ENCODE measurements at places on chromosomes 7 and 10.

DNA sequence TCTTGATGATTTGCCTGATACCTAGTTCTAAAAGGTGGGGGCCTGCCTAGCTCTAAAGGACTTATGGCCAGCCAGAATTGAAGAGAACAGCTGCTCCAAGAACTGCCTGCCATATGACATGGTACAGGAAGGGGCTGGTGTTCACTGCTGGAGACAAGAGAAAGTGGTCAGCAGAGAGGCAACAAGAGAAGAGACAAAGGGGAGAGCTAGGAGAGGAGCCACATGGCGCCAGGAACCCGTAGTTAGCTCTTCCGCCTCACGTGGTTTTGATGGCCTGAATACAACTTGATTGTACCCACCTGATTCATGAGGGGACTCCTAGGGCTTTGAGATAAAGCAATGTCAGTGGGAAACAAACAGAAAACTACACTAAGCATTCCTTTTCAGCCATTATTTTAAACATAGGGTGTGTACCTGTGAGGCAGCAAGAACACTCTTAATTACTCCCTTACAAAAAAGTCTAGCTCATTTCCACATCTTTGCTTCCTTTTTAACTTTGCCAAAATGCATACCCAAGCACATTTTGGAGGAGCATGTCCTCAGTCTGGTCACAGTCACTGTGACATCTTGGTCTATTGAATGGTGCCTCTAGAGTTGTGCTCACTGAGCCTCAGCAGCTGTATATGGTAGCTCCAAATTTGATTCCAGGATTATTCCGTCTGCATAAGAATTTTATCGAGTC, 71.6 kb downstream of the CCDC71L start:
- no peak for DNase-seq

DNA sequence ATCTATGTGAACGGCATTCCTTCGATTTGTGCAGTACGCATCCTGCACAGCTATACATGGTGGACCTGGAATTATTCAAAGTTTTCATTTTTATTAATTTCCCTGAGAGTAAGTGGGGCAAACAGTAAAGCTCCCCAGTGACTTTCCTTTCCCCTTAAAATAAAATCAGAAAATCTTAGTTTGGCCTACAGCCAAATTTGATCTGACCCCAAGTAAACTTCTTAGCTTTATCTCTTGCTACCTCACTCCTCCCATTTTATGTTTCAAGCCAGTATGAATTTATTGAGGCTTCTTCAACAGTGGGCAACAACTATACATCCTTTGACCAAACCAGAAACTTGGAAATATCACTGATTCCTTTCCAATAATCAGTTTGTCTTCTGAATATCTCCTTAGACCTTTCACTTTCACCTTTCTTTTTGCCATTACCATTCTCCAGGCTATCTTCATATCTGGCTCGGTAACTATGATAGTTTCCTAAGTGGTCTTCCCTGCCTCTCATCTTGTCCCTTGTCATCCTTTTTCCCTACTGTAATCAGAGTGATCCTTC, 11.1 kb downstream of the SPAG6 start:
- DNase-seq = no peak

- no peak for DNase-seq
Observed at GRCh38 chr7:82705517-82706260, 262.1 kb upstream of the CACNA2D1 start.

- DNase-seq = no peak
Observed at GRCh38 chr7:105831824-105832535, 44.4 kb downstream of the ATXN7L1 start.

DNA sequence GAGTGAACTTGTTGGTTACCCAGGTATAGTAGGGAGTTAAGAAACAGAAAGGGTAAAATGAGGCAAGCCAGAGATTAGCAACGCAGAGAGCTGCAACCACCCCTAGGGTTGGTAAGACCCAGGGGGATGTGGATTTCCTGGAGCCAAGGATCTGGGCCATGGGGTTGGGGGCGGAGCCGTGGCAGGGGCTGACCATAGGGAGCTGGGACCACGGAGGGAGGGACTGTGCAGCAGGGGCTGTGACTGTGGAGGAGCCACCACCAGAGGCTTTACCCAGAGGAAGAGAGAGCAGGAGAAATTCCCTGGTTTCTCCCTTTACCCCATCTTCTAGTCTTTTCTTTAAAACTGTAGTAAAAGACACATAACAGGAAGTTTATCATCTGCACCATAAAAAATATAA, 58.6 kb upstream of the BAIAP2L1 start:
- DNase-seq = no peak

- no peak for DNase-seq
Observed at GRCh38 chr7:29142021-29142727, 4.2 kb downstream of the CPVL start.

DNA sequence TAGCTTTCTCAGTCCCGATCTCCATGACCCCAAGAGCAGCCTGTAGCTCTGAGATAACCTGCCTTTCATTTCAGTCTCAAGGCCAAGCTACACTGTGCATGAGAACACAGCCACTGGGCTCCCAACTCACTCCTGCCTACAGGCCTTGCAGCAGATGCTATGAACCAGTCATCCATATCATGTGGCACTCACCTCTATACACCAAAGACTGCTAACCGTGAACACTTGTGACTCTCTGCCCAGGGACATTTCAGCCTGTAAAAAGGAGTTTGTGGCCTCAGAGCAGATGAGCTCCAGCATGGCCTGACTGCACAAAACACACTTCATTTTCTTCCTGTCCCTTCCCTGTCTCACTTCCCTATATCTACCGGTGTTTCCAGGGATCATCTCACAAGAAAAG, 56.9 kb upstream of the NPY start:
- no peak for DNase-seq

- DNase-seq = no peak
Observed at GRCh38 chr10:91740353-91740924, 57.8 kb upstream of the TNKS2 start.

DNA sequence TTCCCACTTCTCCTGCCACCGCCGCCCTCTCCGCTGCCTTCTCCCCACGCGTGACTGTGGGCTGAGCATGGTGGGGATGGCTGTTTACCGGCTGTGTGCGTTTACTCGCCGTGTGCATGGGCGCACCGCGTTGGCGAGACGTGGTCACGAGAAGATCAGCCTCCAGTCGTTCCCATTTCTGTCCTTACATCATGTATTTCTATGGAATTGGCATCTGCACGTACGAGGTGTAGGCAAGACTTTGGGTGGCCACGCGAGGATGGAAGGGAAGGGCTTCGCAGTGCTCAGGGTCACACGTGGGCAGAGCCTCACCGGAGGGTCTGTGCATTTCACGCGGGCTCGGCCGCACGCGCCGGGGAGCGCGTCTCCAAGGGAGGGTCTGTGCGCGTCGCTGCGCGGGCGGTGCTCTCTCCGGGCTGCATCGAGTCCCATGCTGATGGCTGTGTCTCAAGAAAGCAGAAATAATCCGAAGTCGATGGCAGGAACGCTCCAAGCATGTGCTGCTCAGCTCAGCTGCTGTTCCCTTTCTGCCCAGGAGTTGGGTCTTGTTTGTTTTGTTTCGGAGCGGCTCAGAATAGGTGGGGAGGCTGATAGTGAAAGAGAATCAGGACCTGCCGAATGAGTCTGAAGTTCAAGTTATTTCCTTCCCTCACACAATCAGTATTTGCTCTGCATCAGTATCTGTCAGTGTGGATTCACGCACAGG, 973 bp downstream of the CAMK1D start:
- peak; percentile 36 for DNase-seq

- no peak for DNase-seq
Observed at GRCh38 chr7:17996040-17996439, 31.6 kb downstream of the PRPS1L1 start.

DNA sequence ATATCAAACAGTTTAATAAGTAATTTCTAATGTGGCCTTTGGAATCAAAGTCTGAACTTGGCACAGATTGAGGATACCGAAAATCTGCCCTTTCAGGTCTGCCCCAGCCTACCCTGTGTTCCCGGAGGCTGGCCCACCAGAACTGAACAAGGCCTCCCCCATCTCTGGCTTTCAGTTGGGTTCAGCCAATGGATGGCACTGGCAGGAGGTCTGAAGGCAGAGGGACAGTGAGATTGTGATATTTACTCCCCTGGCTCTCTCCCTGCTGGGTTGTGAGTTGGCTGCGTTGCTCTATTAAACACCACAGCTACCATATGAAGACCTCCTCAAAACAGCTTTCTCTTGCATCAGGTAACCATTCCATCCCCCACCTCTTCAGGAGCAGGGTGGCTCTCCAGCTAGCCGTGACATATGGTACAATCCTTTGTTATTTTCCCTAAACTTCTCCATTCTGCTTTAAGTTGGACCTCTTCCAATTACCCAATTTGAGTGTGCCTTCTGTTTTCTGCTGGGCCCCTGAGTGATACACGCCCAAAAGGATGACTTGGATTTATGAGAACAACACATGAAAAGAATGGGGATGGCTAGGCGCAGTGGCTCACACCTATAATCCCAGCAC, 28.1 kb downstream of the DNMBP start:
- DNase-seq = no peak

DNA sequence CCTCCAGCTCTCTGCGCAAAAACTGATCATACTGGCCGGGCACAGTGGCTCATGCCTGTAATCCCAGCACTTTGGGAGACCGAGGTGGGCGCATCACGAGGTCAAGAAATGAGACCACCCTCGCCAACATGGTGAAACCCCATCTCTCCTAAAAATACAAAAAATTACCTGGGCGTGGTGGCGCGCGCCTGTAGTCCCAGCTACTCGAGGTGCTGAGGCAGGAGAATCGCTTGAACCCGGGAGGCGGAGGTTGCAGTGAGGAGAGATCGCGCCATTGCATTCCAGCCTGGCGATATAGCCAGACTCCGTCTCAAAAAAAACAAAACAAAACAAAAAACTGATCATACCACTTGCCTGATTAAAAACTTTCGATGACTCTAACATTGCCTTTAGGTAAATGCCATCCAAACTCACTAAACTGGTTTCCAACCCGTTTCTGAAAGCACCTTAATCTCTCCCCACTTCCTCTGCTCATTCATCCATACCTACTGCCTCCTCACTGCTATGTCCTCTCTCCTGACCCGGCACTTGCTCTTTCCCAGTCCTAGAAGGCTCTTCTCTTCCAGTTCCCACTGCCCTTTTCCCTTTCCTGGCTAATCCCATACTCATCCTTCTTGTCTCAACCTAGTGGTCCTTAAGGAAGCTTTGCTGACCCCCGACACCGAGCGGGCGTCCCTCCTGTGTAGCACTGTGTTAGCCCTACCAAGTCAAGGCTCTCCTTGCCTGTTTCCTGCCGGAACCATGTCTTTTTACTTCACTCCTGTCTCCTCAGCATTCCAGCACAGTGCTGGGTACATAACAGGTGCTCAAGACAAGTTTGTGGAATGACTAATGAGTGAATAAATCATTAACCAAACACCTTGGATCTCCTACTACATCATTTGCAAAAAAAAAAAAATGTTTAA, 686 bp upstream of the MIOS start:
- DNase-seq = no peak

DNA sequence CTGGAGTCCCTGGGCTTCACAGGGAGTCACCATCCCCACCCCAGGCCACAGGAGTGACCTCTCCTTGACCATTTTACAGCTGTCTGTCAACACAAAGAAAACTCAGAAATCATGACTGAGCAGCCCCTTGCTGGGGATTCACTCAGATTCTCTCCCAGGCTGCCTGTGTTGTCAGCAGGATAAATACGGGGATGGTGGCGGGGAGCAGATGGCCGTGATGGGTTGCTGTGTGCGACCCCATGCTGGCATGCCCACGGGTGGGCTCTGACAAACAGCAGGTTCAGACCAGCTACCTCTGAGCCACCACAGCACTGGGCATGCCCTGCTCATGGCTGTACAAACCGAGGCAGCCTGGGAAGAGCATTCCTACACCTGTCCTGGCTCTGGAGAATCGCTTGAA, 136.1 kb downstream of the SLIT1 start:
- no peak for DNase-seq

GRCh38 chr10:114899982-114900381, 38.0 kb upstream of the TRUB1 start:
- DNase-seq = no peak

DNA sequence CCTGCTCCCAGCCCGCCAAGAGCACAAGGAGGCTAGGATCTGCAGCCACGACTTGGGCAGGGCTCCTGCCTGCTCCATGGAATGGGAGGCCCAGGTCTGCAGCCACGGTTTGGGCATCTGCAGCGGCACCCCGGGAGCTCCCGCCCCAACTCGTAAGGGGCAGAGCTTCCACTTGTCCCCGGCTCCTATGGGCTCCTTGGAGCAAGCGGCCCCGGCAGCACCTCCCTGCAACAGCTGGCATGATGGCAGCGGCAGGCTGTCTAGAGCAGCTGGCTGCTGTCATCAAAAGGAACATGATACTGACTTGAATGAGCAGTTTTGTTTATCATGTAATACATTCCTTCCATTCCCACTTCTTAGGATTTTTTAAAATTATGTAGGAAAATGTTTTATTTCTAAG, 684.0 kb upstream of the FOXK1 start:
- DNase-seq = no peak

DNA sequence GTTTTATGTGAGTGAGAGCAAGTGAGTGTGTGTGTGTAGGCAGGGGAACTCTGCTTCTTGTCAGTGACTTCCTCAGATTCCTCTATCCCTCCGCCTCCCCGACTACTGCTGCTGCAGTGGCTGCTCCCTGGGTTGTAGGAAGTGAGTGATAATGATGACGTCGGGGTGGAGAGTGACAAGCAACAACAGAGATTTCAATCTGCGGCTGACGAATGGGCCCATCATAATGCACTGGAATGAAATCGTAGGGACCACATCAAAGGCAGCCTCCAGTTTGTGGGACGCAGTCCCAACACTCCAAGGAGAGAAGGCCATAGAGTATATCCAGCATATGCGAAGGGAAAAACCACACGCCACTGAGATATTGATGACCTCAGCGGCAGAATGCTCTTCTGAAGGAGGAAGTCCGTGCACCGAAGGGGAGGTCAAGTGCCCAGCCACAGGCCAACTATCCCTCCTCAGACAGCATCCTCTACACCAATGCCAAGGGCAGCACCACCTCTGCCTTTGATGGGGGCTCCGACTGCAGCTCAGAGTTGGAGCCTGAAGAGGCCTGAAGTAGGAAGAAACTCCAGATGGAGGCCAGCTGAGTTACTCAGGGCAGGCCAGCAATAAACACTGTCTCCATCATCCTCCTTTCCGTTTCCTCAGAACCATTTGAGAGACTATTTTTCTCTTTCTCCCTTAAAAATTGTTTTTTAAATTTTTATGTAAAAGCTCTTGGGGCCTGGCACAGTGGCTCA, 11.3 kb upstream of the STMP1 start:
- no peak for DNase-seq

DNA sequence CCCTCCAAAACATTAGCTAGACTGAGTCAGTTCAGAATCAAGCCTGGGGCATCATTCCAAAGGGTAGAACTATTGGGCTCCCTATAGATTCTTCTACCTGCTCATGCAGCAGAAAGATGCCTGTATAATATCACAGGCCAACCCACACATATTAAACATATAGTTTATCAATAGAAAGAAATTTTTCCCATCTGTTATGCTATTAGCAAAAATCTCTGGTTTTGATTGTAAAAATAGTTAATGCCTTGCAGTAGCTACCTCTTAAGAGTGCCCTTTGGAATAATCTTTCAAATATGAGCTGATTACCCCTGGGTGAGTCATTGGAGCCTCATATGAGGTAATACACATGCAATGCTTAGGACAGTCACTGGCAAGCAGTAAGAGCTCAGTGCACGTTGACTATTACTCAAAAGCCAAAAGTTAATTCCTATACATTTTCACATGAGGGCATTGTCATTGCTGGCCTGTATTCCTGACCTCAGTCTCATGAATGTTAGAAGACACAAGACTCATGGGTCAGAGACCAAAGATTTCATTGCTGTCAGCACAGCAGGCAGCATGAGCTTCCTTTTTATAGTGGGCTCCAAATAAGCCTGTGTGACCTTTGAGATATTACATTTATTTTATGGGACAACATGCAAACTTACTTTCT, 180.0 kb downstream of the FGFR2 start:
- no peak for DNase-seq
